Epithelial cell of esophagus (primary cell): ENCODE measurements at places on chromosomes 1 and 21.

DNA sequence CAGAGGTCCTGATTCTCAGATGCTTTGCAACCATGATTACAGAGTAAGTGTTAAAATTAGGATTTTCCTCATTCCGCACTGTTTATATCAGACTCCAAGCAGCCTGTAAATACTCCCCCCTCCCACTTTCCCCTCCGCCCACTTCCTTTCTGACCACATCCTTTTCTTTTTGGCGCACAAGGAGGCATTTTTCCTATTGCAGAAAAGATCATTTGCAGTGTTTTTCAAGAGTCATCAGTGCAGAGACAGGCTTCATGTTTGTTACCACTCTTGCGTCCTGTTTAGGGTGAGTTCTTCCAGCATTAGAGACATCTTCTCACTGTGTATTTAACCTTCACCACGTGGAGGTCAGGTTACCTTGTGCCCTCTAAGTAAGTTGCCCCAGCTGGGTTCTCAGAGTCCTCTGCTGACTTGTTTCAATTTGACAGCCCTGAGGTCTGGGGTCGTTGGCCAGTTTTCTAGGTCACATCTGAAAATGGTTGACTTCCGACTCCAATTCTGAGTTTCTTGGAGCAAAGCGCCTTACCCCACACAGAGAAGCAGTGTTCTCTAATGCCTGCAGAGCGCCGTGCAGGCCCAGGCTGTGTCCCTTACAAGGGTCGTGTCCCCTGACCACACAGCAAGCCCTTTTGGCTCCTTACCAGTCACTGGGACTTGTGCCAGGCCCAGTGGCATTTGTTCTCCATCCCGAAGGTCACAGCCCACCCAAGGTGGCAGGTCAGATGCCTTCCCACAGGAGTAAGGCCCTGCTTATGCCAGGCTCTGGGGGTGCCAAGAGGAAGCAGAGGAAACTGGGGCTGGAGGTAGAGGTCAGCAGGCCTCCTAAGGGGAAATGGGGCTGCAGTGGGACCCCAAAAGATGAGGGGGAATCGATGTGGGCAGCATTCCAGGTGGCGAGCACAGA is 85.6 kb downstream of the FAM78B start:
- no peak for DNase-seq

DNA sequence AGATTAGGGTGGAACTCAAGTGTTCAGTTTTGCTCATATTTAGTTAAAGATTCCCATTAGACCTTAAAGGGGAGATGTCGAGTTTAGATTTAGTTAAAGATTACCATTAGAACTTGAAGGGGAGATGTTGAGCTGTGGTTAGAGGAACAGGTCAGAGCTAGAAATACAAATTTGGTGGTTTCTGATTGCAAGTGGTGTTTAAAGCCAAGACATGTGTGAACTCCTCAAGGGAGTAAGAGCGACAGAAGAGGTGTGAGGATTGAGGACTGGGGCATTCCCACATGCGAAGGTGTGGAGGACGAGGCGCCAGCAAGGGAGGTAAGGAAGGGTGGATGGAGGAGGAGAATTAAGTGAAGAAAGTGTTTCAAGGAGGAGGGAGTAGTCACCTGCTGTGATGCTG is 168.6 kb downstream of the IER5 start:
- no peak for DNase-seq

- no peak for DNase-seq
Observed at GRCh38 chr1:228785366-228786330, 50.4 kb downstream of the RHOU start.

DNA sequence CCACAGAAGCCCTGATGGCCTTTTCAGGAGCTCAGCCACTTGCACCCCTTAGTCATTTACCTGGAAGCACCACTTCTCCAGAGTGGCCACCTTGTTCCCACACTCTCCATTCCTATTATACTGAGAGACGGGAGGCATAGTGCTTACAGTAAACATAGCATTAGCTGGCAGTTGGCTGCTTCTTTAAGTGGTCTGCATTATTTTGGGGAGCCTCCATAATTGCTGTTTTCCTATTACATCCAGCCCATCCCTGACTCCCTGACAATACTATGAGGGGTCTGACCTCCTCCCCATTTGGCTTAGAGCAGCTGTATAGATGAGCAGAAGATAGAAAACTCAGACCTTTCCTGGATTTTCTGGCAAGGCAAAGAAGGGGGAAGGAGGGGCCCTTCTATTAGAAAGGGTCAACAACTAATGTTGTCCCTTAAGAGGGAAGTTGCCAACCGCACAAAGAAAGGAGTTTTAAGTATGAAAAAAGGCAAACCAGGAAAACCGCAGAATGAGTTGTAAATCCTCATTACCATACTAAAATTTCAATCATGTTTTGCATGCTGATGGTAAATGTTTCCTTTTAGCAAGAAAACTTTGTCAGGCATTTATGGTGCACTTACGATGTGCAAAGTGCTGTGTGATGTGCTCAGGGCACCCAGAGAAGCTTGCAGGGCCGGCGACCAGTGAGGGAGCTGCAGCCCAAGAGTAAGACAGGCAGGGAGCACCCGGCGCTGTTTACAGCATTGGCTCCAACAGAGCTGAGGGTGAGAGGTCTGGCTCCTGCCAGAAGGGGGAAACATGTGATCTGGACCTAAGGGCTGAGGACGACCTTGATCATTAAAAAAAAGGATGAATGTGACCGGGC is 167.3 kb downstream of the ZZZ3 start:
- no peak for DNase-seq

DNA sequence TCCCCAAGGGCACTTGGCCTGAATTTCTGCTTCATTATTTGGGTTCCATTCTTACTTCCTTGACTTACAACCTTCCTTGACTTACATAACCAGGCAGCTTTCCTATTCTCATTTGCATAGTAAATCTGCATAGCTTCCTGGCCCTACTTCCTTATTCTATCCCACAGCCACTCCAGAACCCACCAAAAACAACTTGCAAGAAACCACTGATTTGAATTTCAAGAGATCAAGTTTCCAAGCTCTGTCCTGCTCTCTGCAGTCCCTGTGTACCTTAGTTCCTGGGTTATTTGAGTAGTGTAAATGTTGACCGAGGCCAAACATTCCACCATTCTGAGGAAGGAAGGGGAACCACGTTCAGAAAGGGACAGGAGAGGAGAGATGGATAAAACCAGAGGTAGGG is 603.3 kb downstream of the PTPRC start:
- no peak for DNase-seq

DNA sequence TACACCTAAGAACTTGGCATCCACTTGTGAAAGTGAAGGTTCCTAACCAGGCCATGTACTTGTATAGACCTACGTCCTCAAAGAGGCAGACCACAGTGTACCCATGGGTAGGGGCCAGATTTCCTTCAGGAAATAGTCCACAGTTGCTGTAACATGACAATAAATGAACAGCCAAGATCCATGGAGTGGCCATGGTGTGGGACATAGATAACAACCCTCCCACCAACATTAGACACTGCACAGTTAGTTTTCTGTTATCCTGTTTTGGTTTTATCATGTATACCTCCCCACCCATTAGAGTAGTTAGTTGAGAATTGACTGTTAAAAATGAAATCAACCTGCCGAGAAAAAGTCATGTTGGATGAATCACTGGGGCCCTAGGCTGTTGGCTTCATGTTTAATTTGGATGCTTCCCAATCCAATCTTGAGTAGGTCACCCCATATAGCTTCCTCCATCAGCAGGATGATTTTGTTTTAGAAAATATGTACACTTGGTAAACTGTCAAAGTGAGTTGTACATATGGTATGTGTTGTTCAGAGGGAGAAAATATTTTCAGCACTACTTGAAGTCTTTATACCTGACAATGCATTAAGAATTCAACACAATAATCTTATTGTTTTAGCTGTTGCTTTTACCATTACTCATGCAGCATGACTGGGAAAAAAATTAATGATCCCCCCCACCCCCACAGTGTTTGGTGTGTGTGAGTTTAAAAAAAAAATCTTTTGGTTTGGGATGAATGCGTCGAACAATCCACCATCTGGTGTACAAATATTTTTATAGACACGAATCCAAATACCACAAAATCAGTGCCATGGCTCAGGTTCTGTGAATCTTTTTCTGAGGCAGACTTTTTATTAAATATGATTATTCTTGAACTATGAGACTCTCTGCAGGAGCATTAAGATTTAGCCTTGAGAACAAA is 88.3 kb upstream of the ARHGAP29 start:
- DNase-seq = peak; percentile 98

DNA sequence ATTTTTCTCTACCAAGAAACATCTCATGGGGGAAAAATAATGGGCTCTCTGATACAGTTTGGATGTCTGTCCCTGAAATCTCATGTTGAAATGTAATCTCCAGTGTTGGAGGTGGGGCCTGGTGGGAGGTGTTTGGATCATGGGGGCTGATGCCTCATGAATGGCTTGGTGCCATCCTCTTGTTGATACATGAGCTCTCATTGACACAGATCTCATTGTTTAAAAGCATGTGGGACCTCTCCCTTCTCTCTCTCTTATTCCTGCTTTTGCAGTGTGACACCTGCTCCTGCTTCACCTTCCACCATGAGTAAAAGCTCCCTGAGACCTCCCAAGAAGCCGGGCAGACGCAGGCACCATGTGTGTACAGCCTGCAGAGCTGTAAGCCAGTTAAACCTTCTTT is 332.5 kb upstream of the NRIP1 start:
- DNase-seq = no peak

GRCh38 chr1:210949039-210949438 is 184.9 kb downstream of the KCNH1 start:
- DNase-seq = no peak

DNA sequence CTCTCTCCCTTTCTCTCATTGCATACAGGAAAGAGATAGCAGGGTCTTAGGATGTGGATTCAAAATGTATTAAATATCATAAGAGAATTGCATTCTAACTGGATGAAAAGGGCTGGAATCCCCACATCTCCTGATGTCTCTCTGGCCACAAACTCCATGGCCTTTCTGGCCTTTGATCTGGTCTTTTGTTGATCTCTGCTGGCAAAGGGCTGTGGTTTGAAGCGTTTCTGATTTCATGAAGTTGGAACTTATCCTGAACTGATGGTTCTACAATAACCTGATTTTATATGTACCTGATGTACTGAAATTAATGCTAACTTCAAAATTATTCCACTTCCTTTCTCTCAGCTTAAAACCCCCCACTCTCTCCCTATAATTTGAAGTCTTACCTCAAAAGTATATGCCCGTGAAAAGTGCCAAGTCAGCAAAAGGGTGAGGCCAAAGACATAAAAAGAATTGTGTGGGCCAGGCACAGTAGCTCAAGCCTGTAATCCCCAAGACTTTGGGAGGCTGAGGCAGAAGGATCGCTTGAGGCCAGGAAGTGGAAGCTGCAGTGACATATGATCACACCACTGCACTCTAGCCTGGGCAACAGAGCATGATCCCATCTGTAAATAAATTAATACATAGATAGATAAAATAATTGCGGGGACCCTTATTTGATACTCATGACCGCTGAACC is 6.4 kb upstream of the KIF14 start:
- no peak for DNase-seq

DNA sequence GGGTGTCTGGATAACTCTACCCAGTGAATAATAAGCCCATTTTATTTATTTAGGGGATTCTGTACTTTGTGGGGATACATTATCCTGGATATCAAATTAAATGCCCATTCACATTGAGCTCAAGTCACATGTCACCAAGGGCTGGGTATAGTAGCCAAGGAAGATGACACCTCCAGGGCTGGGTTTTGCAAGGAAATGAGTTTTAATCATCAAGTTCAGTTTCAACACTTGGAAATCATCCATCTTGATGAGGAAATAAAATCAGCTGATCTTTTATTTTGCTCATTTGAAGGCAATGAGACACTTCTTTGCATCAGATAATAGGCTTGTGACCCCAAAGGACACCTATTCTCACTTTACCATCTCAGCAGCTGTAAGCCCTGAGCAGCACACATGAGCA is 80.0 kb upstream of the TNR start:
- peak; percentile 49 for DNase-seq

GRCh38 chr1:115669886-115670285 is 28.1 kb downstream of the VANGL1 start:
- no peak for DNase-seq

DNA sequence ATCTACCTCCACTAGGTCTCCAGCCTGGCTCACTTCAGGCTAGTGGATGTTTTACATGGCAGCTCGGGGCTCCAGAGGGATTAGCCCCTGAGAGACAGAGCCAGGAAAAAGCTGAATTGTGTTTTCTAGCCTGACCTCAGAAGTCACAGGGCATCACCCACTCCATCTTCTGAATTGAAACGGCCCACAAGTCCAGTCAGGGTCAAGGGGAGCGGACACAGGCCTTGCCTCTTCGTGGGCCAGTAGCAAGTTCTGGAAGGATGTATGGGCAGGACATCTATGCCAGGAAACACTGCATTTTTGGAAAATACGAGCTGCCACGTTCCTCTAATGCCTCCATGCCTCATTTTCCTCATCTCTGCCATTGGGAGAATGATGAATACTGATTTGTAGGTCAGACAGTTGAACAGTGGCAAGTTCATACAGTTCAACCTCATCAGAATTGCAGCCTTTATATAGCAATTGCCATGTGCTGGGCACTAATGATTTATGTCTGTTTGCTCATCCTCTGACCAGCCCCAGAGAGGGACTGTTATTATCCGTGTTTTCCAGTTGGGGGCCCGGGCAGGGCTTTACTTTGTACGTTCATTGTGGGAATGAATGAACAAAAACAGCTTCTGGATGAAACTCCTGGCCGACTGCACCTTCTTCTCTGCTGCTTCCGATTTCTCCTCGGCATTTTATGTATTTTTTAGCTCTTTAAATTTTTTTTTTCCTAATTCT is 23.2 kb upstream of the PCBP3 start:
- DNase-seq = no peak

GRCh38 chr1:3888301-3888700 is 11.8 kb downstream of the C1orf174 start:
- no peak for DNase-seq

DNA sequence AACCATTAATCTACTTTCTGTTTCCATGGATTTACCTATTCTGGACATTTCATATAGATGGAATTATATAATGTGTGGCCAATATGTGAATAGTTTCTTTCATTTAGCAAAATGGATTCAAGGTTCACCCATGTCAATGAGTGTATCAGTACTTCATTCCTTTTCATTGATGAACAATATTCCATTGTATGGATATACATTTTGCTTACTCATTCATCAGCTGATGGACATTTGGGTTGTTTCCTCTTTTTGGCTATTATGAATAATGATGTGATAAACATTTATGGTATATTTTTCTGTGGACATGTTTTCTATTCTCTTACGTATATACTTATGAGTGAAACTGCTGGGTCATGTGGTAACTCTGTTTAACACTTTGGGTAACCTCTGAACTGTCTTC is 97.8 kb downstream of the SCMH1 start:
- no peak for DNase-seq

DNA sequence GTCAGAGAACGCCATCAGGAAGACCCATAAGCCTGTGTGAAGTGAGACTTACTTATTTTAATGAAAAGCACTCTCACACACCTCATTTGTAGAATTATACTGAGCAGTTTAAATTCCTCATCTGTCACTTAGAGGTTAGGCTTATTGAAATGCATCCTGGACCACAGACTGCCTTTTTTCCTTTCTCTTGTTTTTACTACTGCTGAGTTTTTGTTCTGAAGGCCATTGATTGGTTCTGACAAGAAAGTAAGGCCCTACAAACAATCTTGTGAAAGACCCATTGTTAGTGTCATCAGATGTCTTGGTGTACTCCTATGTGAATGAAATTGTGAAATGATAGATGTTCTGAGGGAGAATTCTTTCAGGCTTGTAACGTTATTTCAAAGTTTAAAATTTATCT is 1343.3 kb upstream of the ADGRL2 start:
- DNase-seq = no peak
